ENCODE measurements at places on chromosomes 7 and 10. TPM values are rescaled to one million over a fixed set of nuclear protein-coding genes. Genes with fewer than 3 reads are reported as not detected.

Gene WDR86
- total RNA-seq = 1.0 TPM

DNA sequence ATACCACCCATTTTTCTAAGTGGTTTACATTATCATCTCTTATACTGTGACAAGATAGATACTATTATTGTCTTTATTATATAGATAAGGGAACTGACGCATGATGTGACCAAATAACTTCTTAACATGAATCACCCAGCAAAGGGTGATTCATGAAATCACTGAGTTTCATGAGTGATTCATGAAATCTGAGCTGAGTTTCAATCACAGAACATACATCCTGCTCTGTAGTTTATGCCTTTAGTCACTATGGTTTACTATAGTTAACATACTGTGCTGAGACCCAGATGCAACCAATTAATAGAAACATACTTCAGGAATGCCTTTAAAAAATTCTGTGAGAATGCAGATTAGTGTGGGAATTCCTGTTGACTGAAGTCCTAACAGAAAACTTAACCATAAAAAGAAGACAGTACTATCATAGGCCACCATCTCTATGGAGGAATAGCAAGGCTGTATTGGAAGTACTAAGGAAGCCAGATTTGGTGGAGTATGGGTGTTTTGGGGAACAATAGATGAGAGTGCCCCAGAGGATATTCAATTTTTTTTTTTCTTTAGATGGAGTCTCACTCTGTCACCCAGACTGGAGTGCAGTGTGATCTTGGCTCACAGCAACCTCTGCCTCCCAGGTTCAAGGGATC lies 43.1 kb upstream of the SEMA3A start:
- DNase-seq = peak; percentile 93

DNA sequence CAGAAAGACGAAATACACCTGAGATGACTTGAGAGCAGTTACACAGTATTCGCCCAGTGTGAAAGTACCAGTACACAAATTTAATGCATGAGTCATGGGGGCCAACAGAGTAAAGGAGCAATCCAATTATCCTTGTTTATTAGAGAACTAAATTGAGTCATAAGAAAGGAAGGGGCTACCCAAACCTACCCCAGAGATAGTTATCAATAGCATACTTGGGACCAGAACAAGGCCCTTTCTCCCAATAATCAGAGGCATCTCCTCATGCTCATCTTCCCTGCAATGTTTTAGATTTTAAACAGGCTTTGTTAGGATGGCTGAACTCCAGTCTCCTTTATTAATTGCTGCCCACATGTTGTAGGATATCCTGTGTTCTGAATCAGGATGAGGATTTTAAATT lies 239.7 kb upstream of the LRGUK start:
- no peak for DNase-seq

- peak; percentile 55 for DNase-seq
These were observed 2.3 kb downstream of the DNMBP start for GRCh38 chr10:100007231-100008141.

Gene MDFIC
- 67.4 TPM for total RNA-seq

Gene RNF32
- total RNA-seq = 2.8 TPM

DNA sequence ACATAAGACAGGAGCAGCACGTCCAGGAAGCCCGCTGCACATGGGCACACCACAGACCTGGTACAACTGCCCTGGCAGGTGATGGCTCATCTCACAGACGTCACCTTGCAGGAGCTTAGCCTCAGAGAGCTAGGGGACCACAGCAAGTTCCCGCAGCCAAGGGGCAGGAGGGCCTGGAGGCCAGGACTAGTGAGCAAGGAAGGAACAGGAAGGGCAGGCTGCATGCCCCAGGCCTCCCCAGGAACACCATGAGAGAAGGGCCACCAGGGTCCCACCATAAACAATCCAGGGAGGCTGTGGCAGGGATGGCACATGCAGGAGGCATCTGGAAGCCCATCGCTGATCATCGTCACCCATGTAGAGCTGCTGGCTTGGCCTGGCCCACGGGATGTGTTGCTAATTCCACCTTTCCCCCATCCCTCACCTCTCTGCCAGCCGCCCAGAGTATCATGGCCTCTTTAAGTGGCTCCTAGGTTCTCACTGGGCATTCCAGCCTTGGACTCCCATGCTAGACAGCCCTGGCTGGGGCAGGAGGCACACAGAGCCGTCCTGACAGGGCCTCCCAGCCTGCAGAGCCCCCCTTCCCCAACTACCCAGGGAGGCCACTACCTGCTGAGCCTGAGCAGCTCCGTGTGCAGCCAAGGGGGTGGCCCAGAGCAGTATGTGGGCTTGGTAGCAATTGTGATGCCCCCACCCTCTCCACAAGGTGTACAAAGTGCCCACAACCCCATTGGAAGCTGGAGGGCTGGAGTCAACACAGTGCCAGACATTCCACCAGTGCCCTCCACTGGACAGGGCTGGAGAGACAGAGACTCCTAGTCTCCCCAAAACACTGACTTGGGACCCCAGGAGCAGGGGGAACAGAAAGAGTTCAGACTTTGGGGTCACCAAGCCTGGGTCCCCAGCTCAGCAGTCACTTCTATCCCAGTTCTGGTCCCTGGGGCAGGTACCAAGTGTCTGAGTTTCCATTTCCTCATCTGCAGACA lies 35.5 kb downstream of the GRID1 start:
- no peak for DNase-seq

Gene VENTX
- not detected for total RNA-seq

- DNase-seq = no peak
These were observed 138.3 kb downstream of the EGFR start for GRCh38 chr7:55156919-55157763.

Gene PARD3
- total RNA-seq = 46.4 TPM

- no peak for DNase-seq
These were observed 4.1 kb downstream of the STK31 start for GRCh38 chr7:23714150-23714464.

DNA sequence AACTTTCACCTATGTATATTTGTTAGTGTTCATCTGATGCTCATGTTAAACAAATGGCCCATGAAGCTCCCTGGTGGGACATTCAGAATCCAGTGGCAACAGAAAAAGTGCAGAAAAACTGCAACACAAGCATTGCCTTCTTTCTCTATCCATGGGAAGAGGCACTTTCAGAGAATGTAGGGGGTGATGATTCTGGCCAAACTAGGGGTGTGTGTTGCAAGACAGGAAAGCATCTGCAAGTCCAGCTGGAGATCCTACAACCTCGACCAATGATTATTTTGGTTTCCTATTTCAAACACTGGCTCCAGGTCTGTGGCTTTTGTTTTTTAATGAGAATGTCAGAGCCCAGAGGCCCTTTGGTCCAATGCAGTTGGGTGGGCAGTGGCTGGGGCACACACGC lies 198.7 kb downstream of the CXCL12 start:
- peak; percentile 87 for DNase-seq

GRCh38 chr10:5045095-5045494 lies 41.4 kb upstream of the AKR1C2 start:
- no peak for DNase-seq

GRCh38 chr7:57646901-57647246 lies 196.9 kb downstream of the ZNF716 start:
- no peak for DNase-seq

DNA sequence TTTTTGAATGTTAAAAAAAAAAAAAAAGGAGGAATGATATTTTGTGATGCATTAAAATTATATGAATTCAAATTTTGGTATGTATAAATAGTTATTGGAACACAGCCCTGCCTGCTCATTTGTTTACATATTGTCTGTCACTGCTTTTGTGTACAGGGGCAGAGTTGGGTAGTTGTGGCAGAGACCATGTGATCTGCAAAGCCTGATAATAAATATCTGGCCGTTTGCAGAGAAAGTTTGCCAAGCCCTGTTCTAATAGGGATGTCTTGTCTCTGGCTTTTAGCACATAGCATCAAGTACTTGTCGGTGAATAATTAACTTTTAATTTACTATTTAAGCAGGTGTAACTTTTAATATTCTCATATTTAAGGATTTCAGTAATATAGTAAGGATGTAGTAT lies 19.8 kb downstream of the TSPAN13 start:
- no peak for DNase-seq
